ENCODE measurements at places on chromosomes 7 and 10.
A peak's percentile ranks its signal among the peaks of the same experiment; 100 is the strongest.

DNA sequence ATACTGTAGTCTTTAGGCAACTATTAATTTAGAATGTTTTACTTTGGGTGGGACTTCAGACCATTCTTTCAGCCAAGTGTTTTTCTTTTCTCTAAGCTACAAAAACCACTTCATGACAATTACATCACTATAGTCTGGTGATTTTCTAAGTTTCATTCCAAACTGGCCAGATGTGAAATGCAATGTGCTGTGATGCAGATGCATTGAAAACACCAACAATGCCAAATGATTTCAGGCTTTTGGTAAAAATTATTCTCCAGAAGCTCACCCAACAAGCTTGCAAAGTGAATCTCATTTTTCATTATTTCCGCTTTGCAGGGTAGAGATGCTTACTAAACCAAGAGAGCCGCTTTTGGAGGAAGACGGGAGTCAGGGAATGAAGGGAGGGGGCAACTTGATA lies 118.4 kb upstream of the ANK3 start:
- DNase-seq = no peak

- peak; percentile 80 for DNase-seq
Measured at GRCh38 chr7:22782616-22783232, 39.9 kb downstream of the TOMM7 start.

DNA sequence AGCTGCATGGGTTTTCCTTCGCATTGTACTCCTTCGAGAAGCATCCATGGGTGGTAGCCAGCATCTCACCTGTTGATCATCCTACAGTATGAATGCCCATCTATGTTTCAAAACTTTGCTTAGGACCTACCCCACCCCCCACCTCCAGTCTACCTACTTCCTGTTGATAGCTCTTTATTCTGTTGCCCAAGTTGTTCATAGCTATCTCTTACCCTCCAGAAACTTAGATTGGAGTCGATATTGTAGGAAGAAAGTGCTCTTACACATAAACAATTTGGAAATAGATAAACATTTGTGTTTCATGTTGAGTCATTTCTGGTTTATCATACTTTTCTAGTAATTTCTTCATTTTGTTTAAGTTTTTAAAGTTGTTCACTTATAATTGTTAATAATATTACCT lies 90.1 kb downstream of the FAS start:
- DNase-seq = no peak

GRCh38 chr7:135930565-135931461 lies 46.3 kb downstream of the MTPN start:
- DNase-seq = no peak

GRCh38 chr10:59098831-59099452 lies 77.5 kb upstream of the PHYHIPL start:
- DNase-seq = no peak

GRCh38 chr7:463362-463781 lies 56.3 kb downstream of the PDGFA start:
- DNase-seq = no peak

- DNase-seq = no peak
Measured at GRCh38 chr7:122068999-122069398, 75.0 kb downstream of the AASS start.

DNA sequence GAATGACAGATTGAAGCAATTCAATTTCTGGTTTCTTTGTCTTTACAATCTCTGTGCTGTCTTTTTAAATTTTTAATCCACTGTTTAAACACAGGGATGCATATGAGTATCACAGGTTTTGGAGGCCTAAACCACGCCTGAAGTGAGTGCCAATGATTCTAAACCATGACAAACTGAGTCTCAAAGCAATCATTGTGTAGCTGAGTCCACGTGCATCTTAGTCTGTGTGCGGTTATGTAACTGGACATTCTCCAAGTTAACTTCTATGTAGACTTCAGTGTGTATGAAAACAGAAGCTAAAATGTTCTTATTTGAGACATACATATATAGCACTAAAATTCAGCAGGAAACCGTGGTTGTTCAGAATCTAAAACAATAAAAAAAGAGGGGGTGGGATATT lies 79.3 kb upstream of the ST8SIA6 start:
- no peak for DNase-seq

DNA sequence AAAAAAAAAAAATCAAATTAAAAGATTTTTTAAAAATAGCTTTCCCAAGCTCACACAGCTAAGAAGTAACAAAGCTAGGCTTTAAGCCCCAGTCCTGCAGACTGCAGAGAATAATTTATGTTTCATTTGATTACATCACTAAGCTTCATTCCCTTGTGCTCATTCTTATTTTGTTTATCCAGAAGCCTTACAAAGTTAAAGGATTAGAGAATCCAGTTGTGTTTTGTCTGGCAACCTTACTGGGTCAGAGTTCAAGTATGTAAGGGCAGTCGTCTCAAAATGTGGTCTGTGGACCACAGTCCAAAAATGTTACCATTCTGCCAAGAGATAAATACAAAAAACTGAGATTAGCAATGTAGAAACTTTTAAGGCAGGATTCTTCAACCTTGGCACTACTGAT lies 32.1 kb upstream of the EZH2 start:
- DNase-seq = no peak

- no peak for DNase-seq
Measured at GRCh38 chr10:74432841-74433594, 282.0 kb downstream of the ADK start.

GRCh38 chr10:80477813-80478212 lies 23.7 kb downstream of the TSPAN14 start:
- no peak for DNase-seq

DNA sequence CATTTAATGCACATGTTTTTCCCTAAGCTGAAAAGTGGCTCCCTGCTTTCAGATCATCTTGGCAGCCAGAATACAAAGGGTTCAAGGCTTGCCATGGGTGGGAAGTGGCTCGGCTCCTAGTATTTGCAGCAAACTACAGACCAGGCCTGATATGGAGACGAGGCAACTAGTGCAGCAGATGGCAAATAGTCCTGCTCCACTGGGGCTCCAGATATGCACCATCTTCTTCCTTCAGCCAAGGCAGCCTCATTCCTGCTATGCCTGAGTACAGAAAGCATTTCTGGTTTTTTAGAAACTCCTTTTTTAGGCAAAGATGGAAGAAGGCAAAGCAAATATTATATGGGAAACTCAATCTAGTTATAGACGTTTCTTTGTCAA lies 23.9 kb downstream of the LRRC4 start:
- no peak for DNase-seq

DNA sequence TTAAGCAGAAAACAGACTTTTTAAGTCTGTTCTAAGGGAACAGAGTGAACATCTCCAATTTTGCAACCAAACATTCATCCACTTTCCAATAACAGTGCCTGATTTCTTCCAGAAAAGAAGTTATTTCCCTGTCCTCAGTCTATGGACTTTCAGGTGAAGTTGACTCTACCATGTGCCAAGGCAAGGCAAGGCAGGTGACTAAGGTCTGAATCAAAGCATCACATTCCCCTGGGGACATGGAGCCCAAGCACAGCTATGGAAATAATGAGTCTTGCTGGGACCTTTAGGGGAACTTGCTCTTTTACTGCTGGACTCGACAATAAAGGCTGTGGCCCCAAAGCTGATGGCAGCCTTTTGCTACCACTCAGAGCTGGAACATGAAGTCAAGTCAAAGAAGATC lies 182.2 kb downstream of the FGFR2 start:
- no peak for DNase-seq

DNA sequence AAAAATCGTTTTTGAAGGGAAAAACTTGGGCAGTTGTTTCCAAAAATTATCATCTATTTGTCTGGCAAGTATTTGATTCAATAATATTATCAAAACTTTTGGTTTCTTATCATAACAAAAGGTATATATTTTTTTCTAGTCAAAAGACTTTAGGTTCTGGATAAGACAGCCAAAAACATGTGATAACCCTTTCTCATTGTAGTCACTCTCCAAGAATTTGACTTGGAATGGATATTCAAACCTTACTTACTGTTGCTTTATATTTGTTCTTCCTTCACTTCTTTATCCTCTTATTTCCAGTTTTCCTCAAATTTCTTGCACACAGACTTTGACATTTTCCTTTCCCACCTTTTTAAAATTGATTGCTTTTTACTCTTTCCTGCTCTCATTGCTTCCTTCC lies 140.9 kb upstream of the FAM3C start:
- DNase-seq = no peak

GRCh38 chr10:67664942-67665341 lies 31.1 kb downstream of the CTNNA3 start:
- DNase-seq = no peak

DNA sequence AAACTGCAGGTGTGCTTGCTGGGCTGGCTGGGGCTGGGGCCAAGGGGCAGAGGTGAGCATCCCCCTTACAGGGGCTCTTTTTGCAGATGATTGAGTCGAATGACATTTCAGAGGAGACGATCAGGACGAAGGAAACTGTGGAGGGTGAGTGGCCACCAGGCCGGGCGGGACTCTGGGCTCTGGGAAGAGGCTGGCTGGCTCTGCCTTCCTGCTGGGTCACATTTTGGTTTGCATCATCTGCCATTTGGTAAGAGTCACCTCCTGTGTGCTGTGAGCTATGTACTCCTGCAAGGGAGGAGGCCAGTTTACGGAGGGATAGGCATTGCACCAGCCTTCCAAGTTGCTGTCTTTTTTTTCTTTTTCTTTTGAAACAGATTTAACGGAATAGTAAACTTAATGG lies 73.0 kb upstream of the GTF2IRD1 start:
- DNase-seq = no peak

DNA sequence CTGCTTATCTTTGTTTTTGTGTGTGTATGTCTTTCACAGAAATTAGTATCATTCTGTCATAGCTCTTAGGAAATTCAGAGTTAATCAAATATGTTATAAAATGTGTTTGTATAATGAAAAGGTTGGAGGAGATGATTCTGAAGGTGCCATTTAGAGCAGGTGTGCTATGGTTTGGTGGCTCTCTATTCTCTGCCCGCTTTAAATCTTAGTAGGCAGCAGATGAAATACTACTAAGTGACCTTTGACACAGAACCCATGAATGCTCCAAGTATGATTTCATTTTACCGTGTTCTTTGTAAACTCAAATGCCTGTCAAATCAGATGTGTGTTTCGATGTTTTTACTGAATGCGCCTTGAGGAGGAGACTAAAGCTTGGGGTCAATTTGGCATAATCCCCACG lies 24.5 kb downstream of the ZEB1 start:
- no peak for DNase-seq

GRCh38 chr7:4807598-4808016 lies 32.2 kb downstream of the AP5Z1 start:
- no peak for DNase-seq

DNA sequence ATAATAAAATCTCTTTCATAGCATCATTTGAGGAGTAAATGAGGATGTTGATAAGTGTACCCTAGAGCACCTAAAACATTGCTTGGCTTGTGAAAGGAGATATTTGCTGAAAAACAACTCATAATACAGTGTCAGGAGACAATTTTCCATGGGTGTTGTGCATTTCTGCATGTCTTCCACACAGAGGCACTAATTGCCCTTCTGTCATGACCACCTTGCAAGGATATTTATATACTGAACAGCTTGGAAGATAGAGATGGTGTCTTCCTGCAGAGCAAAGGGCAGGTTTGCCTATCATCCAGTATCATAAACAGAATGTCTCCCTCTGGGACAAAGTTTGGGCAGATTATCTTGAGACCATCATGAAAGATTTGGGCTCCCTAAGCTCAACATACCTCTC lies 495.2 kb upstream of the LRRN3 start:
- DNase-seq = no peak

DNA sequence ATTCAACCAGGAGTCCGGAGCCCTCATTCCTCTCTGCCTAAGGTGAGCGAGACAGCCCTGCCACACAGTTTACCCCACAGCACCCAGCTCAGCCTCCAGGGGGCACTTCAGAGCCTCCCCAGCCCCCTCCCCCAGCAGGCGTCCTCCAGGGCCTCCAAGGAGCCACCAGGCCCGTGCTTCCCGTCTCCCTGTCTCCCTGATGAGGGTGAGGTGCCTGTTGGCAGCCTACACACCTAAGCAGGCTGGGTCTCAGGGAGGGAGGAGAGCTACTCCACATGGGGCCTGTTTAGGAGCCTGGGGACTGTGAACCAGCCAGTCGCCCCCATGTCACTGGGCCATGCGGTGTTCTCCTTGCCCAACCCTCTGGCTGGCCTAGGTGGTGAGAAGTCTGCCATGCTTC lies 28.9 kb upstream of the TRIM8 start:
- DNase-seq = no peak

DNA sequence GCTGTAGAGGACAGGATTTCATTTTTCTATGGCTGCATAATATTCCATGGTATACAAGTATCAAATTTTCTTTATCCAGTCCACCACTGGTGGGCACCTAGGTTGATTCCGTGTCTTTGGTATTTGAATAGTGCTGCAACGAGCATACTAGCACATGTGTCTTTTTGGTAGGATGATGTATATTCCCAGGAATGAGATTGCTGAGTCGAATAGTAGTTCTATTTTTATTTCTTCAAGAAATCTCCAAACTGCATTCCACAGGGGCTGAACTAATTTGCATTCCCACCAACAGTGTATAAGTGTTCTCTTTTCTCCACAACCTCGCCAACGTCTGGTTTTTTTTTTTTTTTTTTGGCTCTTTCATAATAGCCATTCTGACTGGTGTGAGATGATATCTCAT lies 550.0 kb downstream of the REEP3 start:
- no peak for DNase-seq

- DNase-seq = peak; percentile 94
Measured at GRCh38 chr10:110210674-110211464, 3.5 kb downstream of the MXI1 start.

GRCh38 chr10:132884041-132884440 lies 58.3 kb downstream of the CFAP46 start:
- DNase-seq = no peak

DNA sequence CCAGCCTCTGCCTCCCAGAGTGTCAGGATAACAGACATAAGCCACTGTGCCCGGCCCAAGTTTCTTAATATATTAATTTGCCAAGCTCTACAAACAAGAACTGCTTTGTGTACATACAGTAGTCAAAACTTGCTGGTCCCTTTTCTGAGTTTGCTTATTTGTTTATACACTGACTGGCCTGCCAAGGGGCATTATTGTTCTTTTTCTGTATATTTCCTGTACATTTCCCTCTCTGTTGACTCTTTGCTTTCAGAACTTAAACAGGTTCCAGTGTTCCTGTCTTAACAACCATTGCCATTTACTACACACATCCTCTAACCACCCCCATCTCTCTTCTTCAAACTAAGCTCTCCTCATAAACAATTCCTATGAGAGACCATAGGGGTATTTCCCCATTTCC lies 61.5 kb upstream of the RPA3 start:
- DNase-seq = no peak

GRCh38 chr10:43781480-43782361 lies 133.0 kb upstream of the ZNF32 start:
- DNase-seq = no peak
